ENCODE measurements at places on chromosomes 16 and 17.

GRCh38 chr16:70396246-70396904 is 42.5 kb downstream of the ST3GAL2 start:
- DNase-seq: no peak
- no peak overlapping the region for H3K4me3 ChIP-seq
- H3K27ac ChIP-seq: no peak overlapping the region
- peaks cover 18% of the 10 kb centered on the region for H3K36me3 ChIP-seq
- H3K4me1 ChIP-seq: peaks cover 11% of the 10 kb centered on the region

- H3K4me1 ChIP-seq: peaks cover 56% of the 10 kb centered on the region
- no peak overlapping the region for H3K27ac ChIP-seq
- no peak overlapping the region for H3K4me3 ChIP-seq
- H3K27me3 ChIP-seq: no peaks in the 10 kb centered on the region
These were observed 8.4 kb downstream of the DEXI start for GRCh38 chr16:10933865-10934264.

- peaks cover 11% of the 10 kb centered on the region for H3K4me1 ChIP-seq
- H3K36me3 ChIP-seq: no peaks in the 10 kb centered on the region
- H3K4me3 ChIP-seq: no peak overlapping the region
- DNase-seq: no peak
These were observed 12.1 kb downstream of the CA5A start for GRCh38 chr16:87924041-87924810.

- H3K4me3 ChIP-seq: peak overlapping the region; percentile 79
- H3K27me3 ChIP-seq: peaks cover 15% of the 10 kb centered on the region
- DNase-seq: no peak
- peaks cover 19% of the 10 kb centered on the region for H3K4me1 ChIP-seq
- no peak overlapping the region for H3K27ac ChIP-seq
These were observed 685 bp upstream of the MPG start for GRCh38 chr16:77273-77806.

DNA sequence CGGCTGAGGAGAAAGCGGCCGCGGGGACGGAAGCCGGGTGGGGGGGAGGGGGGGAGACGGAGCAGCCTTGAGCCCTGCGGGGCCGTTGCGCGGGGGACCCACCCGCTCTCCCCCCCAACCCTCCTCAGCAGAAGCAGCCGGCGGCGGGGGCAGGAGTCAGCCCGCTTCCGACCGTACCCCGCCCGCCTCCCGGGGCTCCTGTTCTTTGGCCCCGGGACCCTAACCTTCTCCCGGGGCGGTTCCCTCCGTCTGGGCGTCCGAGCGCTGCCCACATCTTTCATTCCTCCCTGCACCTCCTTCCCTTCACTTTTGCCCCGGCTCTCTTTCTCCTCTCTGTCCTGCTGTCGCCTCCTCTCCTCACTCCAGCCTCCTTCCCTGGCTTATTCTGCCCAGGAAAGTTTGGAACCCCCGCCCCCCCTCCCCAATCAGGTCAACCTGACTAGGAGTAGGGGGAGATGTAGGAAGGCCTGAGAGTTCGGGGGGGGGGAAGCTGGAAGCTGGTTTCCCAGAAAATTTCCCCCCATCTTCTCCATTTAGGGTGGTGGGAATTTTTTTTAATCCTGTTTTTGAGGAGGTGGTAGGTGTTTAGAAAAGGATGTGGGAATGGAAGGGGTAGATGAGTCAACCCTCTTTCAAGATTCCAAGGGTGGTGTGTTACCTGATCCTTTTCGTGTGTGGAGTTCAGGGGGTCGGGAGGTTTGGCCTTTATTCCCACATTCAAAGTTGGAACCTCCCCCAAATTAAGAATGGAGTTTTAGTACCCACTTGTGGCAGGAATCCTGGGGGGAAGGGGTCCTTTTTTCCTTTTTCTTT is 427 bp upstream of the NLK start:
- peak overlapping the region; percentile 88 for H3K4me3 ChIP-seq
- peaks cover 73% of the 10 kb centered on the region for H3K4me1 ChIP-seq
- H3K27me3 ChIP-seq: no peaks in the 10 kb centered on the region
- H3K27ac ChIP-seq: peak overlapping the region; percentile 93
- peaks cover 2% of the 10 kb centered on the region for H3K36me3 ChIP-seq

GRCh38 chr16:58582971-58583765 is 46.5 kb downstream of the CNOT1 start:
- no peak for DNase-seq
- no peak overlapping the region for H3K4me3 ChIP-seq
- H3K36me3 ChIP-seq: peaks cover 92% of the 10 kb centered on the region
- H3K27ac ChIP-seq: no peak overlapping the region
- H3K27me3 ChIP-seq: no peaks in the 10 kb centered on the region
